ENCODE measurements at places on chromosomes 16 and 17. TPM values are rescaled to one million over a fixed set of nuclear protein-coding genes. Genes with fewer than 3 reads are reported as not detected.

DNA sequence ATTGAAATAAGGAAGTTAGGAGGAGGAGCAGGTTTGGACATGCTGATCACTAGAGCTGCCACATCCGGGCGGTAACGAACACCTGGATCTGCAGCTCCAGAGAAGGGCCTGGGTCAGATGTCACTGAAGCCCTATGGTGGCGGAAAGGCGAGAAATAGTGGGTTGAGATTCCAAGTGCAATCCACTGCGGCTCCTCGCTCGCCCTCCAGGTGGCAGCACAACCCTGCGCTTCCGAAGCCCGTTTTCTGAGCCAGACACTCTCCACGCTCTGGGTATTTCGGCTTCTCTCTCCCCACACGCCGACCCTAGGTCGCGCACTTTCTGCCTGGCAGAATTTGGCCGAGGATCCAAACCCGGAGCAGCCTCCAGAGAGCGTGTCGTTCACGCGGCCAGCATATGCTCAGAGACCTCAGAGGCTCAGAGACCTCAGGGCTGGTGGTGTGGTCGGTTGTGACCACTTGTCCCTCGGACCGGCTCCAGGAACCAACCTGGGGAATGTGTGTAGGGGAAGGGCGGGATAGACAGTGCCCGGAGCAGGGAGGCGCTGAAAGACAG is 922 bp upstream of the SLC2A4 start:
- no peak for DNase-seq

GRCh38 chr16:1723450-1724147 is 17.6 kb downstream of the MAPK8IP3 start:
- DNase-seq = no peak

PRAC2 gene
- not detected for polyA plus RNA-seq

DNA sequence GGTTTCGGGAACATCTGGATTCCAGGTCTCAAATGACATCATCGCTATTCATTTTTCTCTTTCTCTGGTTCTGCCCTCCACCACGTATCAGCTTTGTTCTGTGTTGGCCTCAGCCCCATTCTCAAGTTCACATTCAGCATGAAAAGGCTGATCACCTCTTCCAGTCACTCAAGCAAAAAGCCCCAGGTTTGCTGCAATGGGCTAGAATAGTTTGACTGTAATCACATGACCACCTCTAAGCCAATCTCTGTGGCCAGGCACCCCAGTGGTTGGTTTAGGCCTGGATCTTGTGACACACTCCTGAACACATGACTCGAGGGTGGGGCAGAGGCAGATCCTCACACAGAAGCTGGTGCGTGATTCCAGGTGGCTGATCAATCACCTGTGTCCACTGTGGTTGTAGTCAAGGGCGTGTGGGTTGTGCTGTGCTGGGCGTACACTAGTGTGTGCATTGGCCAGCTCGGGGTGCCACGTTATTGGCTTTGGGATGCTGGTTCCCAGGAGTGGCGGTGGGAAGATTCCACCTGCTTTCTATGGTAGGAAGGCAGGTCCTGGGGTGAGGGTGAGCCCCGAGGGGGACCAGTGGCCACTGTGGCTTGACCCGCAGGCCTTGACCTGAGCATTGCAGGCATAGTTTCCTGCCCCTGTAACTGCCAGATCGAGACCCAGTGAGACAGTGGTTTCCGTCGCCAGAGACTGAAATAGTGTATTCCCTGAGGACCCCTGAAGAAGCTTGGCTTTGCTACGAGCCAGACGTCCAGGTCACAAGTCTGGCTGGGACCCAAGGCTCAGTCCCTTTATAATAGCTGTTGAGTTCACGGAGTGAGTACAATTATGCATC is 12.0 kb downstream of the EEF2K start:
- no peak for DNase-seq

SLC13A5 gene
- polyA plus RNA-seq = 5.2 TPM

HSPB9 gene
- polyA plus RNA-seq = 0.27 TPM

DNA sequence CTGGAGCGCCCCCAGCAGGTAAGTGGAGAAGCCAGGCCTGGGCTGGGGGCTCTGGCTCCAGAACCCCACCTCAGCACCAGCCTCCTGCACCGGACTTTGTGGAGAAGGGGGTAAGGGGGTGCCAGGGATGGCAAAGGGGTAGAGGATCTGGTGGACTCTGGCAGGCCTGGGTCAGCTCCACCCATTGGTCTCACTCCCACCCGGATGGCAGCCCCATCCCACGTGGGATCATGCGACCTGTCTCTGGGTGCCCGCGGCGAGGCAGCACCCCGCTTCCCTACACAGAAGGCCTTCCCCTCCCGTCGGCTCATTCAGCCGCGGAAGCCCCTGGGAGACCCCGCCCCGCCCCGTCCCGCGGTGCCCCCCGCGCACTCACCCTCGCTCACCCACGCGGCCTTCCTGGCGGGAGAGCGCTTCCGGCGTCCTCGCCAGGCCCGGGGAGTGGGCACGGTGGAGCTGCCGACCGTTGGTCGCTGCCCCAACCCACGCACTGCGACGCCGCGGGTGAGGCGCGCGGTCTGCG is 498 bp upstream of the PLEKHG4 start:
- DNase-seq = no peak

DNA sequence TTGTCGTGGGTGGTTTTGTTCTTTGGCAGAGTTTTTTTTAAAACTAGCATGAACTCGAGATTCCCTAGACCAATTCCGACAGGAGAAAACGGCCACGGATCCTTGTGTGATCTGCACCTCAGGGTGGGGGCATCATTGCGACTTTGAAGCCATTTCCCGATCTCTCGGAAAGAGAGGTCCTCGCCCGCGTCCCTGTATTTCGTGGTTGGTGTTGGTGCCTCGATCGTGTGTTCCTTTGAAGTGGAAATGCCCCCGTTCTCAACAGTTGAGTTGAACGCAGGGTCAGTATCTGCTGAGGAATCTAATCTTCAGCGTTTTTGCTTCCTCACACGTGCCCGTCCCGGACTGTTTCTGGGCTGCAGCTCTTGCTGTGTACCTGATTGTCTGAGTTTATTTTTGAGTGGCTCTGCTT is 1.1 kb downstream of the CRAMP1 start:
- DNase-seq = no peak

ARL6IP1 gene
- polyA plus RNA-seq = 283 TPM

All from right renal pelvis (tissue), 4 donors.